Gastroesophageal sphincter (tissue), 4 donors: ENCODE measurements at places on chromosomes 4 and X. TPM values are rescaled to one million over a fixed set of nuclear protein-coding genes. Genes with fewer than 3 reads are reported as not detected.

CRMP1 gene
- 0.62 TPM for total RNA-seq

RPL36A gene
- 1,298 TPM for total RNA-seq

DKK2 gene
- 0.27 TPM for total RNA-seq

ODAPH gene
- total RNA-seq = not detected

USP26 gene
- not detected for total RNA-seq

DNA sequence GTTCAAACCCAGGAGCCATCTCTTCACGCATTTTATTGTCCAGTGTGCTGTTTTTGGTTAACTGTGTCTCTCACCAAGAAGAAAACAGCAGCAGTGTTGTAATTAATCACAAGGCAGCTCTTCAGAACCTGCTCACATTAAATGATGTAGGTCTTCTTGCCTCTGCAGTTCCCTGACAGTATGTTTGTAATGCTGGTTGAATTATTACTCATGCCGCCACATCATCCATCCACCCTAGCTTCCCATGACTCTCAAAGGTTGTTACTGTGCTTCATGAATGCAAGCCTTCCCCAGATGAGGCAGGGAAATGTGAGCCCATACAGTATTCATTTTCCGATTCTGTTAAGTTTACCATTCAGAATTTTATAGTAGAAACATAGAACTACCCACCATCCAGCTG lies 17.4 kb downstream of the TLR10 start:
- no peak for ATAC-seq

DNA sequence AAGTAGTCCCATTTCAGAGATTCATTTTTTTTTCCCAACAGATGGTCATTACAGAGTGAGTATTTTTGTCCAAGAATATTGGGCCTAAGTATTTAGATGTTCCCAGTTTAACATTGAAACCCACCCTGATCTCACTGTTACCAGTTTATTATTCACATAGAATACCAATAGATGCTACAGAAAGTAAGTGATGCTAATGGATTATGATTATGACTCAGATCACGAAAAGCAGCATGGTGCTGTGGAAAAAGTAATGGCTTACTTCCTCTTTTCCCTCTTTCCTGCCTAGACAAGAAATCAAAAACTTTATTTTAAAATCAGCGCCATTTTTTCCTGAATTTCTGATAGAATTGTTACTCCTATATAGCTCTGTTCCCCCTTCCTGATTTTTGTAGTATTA lies 51.9 kb downstream of the GSPT2 start:
- no peak for ATAC-seq

GRCh38 chrX:71298119-71298518 lies 3.4 kb upstream of the ITGB1BP2 start:
- no peak for ATAC-seq

DNA sequence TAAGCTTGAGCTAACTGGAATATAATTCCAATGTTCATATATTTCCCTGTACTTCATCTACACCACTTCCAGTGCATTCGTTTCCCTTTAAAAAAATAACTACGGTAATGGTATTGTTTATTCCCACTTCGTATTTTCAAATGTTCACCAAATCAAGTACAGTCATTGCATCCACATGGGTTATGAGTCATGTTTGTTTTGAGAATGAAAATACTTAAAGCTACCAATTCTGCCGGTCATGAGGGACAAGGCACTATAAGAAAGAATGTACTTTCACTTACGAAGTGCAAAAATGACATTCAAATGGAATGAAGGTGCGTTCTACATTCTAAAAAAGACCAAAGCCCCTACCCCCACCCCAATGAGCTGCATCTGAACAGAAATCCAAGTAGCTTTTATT lies 174.4 kb upstream of the FGF13 start:
- ATAC-seq = no peak

DNA sequence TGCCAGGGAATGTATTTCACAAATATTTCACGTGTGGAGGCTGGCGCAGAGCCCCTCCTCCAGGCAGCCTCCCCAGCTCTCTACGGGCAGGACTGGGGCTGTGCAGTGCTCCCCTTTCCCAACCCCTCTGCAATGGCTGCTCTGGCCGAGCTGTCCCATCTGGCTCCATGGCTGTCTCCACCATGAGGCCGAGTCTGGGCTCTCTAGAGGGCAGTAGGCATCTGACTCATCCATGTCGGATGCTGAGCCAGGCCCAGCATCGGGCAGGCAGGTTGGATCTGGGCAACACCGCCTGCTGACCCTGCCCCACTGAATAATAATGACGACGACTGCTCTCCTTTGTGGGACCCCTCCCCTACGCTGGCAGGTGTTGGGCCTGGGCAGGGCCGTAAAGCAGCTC lies 11.0 kb upstream of the SH3TC1 start:
- no peak for ATAC-seq

DNA sequence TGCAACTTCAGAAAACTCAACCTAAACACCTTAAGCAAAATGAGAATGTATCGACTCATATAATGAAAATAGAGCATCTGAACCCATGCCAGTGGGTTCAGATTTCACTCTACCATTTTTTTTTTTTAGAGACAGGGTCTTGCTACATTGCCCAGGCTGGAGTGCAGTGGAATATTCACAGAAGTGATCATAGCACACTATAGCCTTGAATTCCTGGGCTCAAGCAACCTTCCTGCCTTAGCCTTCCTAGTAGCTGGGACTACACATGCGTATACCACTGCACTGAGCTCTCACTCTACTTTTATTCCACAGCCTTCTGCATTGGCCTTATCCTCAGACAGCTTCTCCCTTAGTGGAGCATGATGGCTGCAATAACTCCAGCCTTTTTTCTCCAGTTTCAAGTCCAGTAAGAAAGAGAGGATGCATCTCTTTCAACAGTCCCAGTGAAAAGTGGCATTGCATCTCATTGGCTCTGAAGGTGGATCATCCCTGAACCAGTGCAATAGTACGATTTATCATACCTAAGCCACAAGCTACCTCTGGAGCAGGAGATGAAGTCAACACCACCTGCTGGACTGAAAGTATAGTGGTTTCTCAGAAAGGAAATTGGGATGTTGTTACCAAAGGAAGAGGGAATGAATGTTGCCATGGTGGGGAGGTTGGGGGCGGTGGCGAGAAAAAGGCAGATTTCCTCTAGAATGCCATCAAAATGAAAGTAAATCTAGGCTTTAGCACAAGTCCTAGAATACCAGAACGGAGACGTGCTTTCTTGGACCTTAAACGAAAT lies 2.0 kb upstream of the SOD3 start:
- no peak for ATAC-seq

GRCh38 chr4:40916218-40916555 lies 166.4 kb downstream of the NSUN7 start:
- peak; percentile 14 for ATAC-seq

DNA sequence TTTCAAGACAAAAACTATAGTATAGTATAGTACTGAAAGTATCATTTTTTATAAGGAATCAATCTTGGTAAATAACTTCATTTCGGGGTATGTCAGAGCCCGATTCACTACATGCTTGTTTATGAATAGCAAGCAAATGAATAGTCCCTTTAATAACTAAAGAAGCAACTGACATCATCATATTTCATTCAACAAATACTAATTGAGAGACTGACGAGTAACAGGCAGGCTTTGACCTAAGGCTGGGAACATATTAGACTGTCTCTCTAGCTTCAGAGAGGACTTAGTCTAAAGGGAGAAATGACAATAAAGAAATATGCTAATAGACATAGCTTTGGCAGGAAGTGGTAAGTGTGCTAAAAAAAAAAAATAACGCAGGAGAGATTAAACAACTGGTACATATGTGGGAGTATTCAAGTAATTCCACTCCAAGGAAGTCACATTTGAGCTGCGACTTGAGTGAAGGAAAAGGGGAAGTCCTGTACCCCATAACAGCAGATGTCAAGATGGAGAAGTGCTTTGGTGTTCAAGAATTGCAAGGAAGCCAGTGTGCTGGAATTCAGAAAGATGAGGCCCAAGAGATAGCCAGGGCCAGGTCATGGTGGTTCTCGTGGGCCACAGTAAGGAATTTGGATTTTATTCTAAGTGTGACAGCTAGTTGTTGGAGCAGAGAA lies 284.9 kb downstream of the FBXO8 start:
- no peak for ATAC-seq

- ATAC-seq = no peak
Observed at GRCh38 chr4:94743838-94744237, 13.9 kb upstream of the BMPR1B start.

GRCh38 chr4:172543249-172543648 lies 625.4 kb upstream of the GALNT7 start:
- no peak for ATAC-seq

DNA sequence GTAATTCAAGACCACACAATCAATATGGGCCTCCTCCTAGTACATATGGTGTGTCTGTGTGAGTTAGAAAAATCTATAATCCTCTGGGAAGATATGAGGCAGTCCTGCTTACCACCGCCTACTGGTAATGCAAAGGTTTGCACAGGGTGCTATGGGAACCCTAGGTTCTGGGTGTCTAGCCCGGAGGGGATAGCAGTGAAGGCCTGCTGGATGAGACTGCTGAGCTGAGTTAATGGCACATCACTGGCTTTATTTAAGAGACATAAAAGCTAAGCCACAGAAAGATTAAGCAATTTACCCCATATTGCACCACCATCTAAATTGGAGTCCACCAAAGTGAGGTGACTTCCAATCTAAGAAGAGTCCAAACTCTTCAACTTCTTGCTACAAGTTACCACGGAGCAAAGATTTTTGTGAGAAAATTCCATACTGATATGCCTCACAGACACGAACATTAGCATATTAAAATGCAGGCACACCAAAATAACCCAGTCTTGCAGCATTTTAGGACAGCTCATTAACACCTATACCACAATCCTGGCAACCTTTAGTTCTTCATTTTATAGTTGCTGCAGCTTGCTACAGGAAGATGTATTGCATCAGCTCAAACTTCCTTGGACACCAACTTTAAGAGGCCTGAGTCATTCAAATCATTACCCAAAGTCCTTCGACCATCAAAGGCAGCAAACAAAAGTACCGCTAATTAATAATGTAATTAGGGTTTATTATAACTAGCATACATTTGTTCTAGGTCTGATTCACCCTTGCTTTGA lies 13.7 kb downstream of the DGKK start:
- no peak for ATAC-seq

DNA sequence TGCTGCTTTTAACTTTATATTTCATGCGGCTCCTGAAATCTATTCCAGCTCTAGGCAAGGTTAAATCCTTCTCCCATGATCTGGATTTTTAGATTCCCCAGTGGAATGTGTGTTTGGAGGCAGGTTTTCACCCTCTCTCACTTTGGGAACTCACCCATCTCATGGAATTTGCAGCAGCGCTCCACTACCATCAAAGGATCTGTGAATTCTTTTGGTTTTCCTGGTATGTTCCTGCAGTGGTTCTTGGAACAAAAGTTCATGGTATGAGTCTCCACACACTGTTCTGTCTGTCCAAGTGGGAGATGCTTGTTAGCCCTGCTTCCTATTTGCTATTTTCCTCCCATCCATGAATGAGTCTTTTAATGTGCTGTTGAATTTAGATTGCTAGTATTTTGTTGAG lies 14.0 kb downstream of the APOOL start:
- ATAC-seq = no peak

GRCh38 chrX:72304877-72305276 lies 837 bp downstream of the CITED1 start:
- no peak for ATAC-seq
